ENCODE measurements at places on chromosomes 2 and 18. TPM values are rescaled to one million over a fixed set of nuclear protein-coding genes. Genes with fewer than 3 reads are reported as not detected.
A peak's percentile ranks its signal among the peaks of the same experiment; 100 is the strongest.

Gene FSHR
- 0.17 TPM for total RNA-seq

Gene CASP10
- 8.7 TPM for total RNA-seq

Gene GLI2
- total RNA-seq: 9.9 TPM

Gene IAH1
- 44.9 TPM for total RNA-seq

DNA sequence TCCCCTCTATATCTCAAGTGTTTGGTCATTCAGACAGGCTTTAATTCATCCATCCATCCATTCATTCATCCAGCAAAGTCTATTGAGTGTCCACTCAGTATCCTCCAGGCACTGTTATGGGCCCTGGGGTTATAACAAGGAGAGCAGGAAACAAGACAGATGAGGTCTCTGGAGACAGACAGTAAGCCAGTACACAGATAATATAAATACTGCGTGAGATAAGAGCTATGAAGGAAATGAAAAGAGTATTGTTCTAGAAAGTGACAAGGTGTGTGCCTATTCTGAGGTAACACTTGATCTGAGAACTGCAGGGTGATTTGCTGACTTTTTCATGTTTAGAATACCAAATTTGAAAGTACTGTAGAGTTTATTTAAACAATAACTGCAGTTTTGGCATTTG, 98.3 kb downstream of the OSBPL6 start:
- DNase-seq: no peak

DNA sequence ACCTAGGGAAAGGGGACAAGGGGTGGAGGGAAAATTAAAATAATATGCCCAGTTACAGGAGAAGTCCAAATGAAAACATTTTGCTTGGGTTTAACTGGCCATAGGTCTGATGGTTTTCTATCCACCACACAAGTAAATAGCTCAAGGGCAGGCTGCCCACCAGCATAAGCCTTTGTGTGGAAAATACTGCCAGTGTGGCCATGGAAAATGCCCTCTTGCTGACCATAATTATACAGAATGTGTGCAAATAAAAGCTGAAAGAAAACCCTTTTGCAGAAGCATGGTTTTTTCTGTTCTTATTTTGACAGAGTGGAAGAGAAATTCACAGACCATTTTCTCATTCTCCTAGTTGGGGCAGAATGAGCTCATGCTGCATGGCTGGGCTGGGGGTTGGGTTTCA, 111.3 kb upstream of the SIX2 start:
- no peak for DNase-seq

DNA sequence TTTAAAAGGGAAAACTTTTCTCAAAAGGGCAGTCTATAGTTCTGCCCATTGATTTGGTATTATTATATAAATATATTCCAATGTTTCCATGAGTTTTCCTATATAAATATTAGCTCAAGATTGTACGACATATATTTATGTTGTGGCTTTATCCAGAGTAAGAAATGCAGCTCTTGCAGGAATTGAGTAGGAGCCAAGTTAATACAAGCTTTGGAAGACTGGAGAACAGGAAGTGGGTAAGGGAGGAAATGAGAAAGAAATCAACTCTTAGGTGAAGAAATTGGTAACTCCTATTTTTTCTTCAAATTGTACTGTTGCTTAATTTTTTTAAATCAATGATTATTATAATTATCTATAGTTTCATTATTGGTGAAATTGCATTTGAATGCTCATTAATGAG, 105.4 kb upstream of the FAM117B start:
- no peak for DNase-seq

- no peak for DNase-seq
Observed at GRCh38 chr2:226159875-226160479, 639.6 kb downstream of the IRS1 start.

- DNase-seq: no peak
Observed at GRCh38 chr18:58541789-58542425, 87.0 kb downstream of the ALPK2 start.

DNA sequence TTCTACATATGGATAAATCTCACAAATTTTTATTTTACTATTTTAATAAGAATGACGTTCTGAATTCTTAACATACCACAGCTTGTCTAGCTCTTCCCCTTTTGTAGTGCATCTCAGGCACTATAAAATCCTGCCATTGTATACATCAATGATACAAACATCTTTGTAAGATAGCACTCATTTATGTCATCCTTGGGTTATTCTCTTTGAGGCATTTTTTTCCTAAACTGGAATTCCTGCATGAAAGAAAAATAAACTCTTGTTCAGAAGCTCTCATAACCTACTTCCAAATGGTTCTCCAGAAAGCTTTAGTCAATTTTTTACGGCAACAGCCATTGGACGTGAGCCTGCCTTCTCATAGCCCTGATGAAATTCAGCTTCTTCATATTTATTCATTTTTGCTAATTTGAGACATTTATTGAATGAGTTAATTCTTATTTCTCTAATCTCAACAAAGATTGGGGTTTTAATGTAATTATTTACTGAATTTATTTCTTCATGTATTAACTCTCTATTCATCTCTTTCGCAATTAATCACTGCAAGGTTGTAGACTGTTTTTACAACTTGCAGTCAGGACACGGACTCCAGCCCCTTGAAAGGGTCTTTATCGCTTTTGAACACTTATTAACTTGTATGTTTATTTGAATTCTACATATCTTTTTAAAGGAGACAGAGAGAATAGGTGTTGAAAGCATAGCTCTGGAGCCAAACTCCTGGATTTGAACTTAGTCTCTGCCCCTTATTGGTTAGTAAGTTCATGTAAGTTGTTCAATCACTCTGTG, 57.6 kb upstream of the PARD3B start:
- DNase-seq: no peak

DNA sequence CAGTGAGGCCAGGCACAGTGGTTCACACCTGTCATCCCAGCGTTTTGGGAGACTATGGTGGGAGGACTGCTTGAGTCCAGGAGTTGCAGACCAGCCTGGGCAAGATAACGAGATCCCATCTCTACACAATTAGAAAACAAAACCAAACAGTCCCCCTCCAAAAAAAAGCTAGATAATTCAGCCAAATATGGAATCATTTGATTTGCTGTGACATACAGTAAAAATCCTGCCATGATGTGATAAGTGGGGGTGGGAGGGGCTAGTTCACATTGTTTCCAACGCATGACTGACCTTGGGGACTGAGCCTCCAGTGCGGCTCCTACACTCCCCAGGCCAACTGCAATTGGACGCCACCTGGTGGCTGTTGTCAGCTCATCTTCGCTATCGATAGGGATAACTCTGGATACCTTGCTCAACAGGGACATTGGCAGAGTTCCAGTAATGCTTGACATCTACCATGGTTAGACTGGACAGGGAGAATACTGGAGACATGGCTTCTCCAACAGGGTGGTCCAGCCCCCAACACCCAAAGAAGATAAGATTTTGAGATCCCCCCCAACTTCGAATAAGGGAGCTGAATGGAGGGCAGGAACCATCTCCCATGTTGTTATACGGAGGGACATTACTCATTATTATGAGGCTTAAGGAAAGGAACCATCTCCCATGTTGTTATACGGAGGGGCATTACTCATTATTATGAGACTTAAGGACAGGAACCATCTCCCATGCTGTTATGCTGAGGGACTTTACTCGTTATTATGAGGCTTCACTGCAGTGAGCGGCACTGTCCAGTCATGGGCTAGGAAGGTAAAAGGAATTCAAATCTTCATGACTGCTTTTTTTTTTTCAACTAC, 135.9 kb downstream of the TGIF1 start:
- DNase-seq: no peak

DNA sequence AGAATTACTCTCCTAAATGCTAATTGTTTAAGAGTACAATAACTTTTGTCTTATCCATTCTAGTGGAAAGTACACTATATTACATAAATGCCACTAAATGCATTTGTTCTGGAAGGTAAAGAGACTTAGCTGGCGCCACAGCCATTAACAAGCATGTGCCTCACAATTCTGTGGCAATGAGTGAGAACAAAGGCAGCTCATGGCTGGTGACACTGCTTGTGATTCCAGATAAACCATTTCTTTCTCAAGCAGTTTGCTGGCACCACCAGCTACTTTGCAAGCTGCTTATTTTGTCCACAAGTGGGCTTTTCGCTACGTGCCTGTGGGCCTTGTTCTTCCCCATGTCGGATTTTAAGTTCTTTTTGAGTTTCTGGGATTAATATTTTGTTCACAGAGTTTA, 147.6 kb upstream of the SMAD7 start:
- DNase-seq: peak; percentile 33

Data from spinal cord (tissue), 10 donors.